Stimulated activated CD4-positive, alpha-beta T cell treated with anti-CD3 and anti-CD28 coated beads, Interleukin-1b, Interleukin-23, amount 100 ng/mL, for 4 hours (primary cell): ENCODE measurements at places on chromosomes 7 and 10.

DNA sequence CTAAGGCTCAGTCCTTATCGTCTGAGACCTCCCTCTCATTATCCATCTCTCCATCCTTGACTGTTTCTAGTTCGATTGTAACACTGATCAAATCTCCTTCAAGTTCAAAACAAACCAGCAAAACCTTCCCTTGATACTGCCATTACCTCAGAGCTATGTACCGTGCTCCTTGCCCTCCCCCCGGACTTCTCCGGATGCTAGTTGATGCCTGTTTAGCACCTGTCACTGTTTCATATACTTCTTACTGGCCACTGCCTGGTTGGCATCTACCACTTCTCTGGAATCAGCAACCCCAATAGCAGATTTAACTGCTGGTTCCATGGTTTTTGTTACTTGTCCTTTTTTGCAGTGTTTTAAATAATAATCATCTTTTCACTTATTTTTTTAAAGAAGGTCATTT, 64.1 kb downstream of the BMPR1A start:
- DNase-seq: no peak

DNA sequence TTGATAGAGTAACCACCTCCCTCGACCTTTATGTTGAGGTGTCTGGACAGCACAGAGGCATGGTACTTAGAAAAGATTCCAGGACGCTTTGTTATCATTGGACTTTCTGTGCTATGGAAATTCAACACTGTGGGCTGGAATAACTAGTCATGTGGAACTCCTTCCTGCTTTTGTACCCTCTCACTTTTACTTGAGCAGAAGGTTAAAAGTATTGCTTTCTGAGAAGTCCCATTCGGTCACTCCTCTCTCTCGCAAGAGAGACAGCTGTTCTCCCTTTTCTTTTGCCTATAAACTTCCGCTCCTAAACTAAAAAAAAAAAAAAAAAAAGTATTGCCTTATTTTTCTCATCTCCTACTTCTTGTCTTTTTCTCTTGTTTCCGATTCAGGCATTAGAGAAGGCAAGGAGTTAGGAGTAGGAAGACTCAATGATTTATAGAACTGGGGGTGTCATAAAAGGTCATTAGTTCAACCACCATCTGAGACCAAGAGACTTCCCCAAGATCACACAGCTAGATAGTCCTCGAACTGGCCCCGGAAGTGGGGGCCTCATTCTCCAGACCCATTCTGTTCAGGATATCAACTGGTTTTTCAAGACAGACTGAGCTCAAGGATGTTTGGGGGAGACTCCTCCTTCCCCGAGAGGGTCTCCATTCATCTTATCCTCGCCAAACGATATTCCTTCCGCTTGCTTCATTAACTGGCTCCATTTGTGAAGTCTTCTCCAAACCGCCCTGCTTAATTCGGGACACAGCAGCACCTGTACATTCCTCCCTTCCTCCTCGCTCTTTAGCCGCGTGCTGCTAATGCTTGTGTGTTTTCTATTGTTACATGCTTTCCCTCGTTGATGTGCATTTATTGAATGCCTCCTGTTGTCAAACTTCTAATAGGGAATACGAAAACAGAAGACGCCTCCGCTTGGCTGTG, 995 bp upstream of the INPP5F start:
- no peak for DNase-seq

GRCh38 chr7:3922175-3922635, 621.2 kb downstream of the SDK1 start:
- DNase-seq: no peak

DNA sequence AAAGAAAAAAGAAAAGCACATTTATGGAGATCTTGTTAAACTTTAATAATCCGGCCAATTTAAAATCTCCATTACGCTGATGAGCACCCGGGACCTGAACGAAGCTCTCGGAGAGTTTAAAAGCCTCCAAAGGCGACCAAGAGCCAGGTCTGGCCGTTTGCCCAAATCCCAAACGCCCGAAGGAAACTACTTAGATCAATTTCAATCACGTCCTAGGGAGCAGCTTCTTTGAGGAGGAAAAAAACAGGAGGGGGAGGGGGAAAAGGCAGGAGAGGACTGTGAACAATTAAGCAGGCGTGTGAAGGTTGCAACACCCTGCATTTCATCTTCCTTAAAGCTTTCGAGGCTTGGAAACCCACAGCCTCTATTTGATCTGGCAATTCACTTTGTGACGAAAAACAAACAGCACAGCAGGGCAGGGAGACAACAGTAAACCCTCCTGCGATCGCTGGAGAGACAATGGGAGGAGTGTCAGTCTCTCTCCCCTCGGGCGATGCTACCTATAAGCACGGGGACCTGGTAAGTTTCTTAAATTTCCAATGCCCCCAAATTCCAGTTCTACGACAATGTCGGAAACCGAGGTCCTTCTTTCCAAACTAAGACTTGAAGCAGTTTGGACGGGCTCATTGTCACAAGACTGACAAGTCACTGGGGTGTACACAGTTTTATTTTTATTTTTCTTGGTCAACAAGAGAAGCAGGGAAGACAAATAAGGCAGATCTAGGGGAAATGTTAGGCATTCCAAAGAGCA, 1.2 kb downstream of the KLF6 start:
- no peak for DNase-seq

- DNase-seq: no peak
These were observed 30.0 kb downstream of the SMC3 start for GRCh38 chr10:110597476-110597875.

GRCh38 chr7:21867226-21867625, 78.5 kb downstream of the CDCA7L start:
- no peak for DNase-seq

- DNase-seq: no peak
These were observed 74.8 kb downstream of the ZRANB1 start for GRCh38 chr10:125016611-125017202.

GRCh38 chr10:21213381-21213780, 312.1 kb downstream of the SKIDA1 start:
- no peak for DNase-seq

- DNase-seq: no peak
These were observed 461.5 kb upstream of the MKI67 start for GRCh38 chr10:128587689-128588088.

- DNase-seq: no peak
These were observed 228.0 kb downstream of the DGKI start for GRCh38 chr7:137618748-137619147.

DNA sequence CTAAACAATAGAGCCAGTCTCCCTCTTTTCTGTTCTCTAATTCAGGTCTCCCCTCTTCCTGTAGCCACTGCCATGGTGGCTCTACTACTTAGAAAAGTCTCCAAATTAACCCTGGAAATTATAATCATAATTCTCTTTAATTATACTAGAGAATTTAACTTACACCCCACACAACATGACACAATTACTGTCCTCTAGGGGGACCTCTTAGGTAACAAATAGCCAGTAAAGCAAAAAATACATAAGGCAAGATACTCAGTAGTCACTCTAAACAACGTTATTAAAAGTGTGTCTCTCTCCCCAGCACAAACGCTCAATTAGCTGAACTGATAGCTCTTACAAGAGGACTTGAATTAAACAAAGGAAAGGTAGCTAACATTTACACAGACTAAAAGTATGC, 44.3 kb upstream of the ZNF107 start:
- DNase-seq: no peak

- DNase-seq: no peak
These were observed 134.9 kb downstream of the SH3PXD2A start for GRCh38 chr10:103720328-103720963.

DNA sequence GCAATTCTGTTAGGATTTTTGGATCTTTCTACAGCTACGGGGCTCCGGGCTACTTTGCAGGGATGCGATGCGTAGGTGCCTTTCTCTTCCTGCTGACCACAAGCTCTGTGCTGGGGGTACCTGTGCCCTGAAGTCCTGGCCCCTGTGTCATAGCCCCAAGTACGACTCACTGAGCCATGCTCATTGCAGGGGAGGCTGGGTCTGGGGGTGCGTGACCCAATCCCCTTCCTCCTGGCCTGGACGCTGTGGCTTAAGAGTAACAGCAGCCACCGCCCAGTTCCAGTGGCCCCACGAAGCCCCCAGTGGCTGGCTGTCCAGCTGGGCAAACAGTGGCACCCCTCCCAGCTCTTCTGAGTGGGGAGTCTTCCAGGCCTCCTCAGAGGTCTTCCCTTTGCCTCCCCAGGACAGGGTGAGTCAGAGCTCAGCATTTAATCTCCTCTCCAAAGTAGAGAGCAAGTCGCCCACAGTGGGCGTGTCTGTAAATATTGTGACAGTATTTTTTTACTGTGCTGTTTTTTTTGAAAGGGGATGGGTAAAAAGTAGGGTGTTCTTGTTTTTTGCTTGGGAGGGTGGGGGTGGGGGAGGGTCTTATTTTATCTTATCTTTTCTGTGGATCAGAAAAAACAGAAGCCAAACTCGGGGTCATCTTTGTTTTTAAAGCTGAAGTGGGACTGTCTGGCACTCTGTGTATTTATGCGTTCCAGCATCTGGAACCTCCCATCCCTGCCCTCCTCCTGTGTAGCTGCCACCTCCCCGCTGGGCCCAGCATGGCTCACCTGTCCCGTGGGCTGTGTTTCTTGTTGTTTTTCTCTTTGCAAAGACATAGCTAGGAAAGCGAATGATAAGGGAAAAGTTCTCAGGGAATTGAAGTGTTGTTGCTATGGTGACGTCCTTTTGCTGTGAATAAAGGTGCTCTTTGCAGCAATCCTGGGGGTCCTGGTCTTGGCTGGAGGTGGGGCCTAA, 8.2 kb downstream of the LFNG start:
- DNase-seq: peak; percentile 52

GRCh38 chr7:151767557-151767956, 109.4 kb downstream of the PRKAG2 start:
- no peak for DNase-seq

- no peak for DNase-seq
These were observed 1.1 kb upstream of the SFTPA2 start for GRCh38 chr10:79561257-79561656.

DNA sequence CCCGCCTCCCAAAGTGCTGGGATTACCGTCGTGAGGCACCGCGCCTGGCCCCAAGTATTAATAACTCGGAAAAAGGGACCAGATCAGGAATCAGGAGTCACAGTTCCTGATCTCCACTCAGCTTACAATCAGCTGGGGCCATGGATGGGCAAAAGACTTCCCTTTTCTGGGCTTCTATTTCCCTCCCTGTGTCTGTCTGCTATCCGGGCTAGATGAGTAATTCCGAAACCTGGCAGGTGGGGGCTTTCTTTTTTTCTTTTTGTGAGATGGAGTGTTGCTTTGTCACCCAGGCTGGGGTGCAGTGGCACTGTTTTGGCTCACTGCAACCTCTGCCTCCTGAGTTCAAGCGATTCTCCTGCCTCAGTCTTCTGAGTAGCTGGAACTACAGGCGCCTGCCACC, 11.6 kb downstream of the RPS24 start:
- no peak for DNase-seq

DNA sequence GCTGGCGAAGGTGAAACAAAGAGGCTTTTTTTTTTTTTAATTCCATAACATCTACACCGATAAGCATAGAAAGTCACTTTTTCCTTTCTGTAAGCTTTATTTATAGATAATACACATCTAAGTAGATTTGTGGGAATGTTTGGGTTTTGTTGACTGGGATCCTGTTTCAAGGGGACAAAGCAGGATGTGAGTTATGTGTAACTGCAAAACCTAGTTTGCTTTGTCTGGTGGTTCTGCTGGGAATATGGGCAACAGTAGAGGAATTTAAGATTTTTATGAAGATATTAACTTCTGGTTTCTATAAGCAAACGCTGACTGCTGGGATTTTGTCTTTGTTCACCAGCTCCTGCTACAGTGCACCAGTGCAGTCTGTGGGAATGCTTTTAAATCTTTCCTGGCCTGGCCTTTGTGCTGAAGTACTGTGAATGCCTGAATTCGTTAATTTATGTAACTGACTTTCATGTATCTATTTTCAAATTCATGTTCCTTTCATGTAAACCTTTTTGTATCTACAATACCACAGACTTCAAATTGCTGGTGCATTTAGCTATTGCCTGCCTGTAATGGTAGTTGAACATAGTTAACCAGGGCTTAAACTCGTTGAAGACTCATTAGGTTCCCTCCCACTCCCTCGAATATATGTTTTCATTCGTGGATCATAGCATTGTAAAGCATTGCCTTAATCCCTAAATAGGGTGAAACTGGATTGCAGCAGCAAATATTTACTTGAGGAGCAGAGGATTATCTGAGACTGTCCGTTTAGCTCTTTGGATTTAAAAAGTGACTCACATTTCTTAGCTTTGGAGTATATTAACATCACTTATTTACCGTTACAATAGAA, 1.5 kb downstream of the KLHL7 start:
- no peak for DNase-seq

DNA sequence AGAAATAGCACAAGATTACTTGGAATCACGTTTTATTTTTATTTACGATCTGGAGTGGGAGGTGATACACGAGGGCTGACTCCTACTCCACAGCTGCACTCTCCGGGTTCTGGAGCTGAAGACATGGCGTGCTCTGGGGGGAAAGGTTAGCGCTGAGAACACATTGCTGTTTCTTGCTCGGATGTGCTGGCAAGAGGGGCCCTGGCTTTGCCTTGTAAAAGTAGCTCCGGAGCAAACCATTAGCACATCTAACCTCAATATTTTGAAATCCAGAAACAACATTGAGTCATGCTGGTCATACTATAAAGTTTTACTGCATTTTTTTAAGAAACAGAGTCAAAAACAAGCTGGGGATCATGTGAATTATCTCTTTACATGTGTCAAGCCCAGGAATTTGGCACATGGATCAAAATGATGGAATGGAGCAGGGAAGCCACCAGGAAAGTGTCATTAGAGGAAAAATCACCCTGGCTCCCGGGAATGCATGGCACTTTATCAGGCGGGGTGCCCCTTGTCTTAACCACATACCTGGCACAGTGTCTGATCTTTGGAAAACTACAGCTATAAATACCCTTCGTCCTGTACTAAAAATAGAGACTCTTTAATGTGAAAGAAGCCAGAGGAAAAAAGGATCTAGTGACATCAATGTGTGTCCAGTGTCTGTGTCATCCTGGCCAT, 31.6 kb upstream of the LYZL1 start:
- DNase-seq: no peak

DNA sequence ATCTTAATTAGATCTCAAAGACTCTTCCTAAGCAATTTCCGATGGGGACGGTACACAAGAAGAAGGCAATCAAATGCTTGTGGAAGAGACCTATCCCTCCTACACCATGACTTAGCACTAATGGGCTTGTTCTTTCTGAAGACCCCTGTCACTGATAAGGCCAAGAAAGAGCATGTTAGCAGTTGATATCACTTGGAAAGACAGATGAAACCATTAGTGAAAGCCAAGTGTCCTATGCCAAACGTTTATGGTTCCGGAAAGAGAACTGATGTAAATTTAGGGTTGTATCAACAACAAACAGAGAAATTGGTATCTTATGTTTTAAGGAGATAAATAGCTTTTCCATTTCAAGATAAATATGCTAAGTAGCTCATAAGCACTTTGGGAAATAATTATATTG, 6.5 kb downstream of the UROS start:
- no peak for DNase-seq
